ENCODE measurements at places on chromosomes 5 and 9.

DNA sequence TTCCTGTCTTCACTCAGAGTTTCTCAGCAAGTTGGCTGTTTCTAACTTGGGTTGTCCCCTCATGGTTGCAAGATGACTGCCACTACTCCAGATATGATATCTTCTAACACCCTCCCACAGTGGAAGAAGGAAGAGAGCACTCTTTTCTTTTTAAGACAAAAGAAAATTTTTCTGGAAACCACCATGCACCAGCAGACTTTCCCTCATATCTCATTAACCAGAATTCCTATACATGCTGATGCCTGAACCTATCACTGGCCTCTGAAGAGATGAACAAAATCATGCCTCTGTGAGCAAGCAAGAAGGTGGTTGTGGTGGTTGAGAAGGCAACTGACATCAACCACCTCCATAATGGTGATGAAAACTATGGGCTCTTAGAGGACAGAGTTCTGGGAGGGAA, 56.8 kb downstream of the FEM1C start:
- DNase-seq, result no peak

DNA sequence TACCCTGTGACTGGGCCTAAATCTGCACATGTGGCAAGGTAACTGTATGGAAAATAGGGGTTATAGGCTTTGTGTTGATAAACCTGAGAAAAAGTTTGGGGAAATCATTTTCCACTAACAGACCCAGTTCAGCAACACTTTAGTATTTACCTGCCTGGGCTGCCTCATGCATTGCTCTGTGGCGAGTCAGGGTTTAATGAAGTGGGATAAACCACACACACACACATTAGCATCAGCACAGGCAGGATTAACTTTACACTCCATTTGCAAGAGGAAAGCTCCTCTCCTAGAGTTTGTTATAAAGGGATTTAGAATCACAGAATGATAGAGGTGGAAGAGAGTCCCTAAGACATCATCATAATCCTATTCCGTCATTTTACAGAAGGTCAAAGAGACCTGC, 20.0 kb upstream of the ZCCHC7 start:
- DNase-seq, result no peak

- DNase-seq, result no peak
These were observed 58.0 kb upstream of the PDE8B start for GRCh38 chr5:77152441-77152840.

DNA sequence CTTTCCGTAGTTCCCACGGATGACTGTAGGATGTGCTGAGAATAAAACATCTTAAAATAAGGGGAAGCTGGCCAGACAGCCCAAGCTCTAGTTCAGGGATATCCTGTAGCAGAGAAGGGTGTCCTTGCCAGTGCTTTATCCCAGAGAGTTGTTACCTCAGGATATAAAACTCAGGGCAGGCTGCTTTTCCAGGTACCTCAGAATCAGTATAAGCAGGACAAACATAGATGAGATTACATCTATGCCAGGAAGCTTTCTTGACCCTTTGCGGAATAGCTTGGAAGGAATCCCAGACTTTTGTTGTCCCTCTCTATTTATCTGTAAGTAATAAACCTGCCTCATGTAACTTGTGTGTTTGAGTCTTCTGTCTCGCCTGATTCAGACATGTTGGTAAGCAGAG, 565.7 kb downstream of the PRDM9 start:
- no peak for DNase-seq

- DNase-seq, result no peak
These were observed at the start of gene ENTREP1 for GRCh38 chr9:69324549-69325401. Gene ENTREP1, plus strand, starts transcription at chr9:69325215. Its CDS starts 95 bp downstream, at chr9:69325310.

- no peak for DNase-seq
These were observed 83.9 kb downstream of the SPOCK1 start for GRCh38 chr5:137415231-137415681.

DNA sequence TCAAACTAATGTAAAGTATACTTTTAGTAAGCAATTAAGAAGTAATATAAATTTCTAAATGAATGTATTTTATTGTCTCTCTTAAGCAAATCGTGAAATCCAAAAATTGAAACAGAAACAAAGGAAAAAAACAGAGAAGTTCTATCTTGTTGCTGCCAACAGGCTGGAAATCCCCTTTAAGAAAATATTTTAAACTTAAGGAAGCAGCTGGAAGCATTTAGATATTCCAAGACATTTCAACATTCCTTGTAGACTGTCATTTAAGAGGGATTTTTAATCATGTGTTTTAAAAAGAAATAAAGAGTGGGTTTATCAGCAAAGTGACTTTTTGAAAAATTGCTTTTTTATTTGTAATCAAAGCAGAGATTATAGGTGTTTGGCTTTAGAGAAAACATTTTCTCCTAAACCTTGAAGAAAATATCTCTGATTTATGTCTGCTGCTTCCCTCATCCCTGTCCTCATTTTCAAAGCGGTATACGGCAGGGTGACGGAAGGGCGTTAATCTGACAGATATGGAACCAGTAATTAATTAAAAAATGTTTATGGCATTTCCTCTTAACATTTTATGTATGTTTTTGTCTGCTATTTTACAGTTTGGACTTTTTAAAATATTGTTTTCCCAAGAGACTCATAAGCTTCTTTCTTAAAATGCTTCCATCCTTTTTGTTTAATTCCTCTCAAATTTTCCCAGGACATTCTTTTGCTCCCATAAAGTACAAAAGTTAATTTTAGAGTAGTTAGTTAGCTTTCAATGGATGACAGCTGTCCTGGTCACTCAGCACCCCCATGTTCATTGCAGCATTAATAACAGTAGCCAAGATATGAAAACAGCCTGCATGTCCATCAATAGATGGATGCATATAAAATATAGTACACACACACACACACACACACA, 245.6 kb downstream of the LURAP1L start:
- no peak for DNase-seq

DNA sequence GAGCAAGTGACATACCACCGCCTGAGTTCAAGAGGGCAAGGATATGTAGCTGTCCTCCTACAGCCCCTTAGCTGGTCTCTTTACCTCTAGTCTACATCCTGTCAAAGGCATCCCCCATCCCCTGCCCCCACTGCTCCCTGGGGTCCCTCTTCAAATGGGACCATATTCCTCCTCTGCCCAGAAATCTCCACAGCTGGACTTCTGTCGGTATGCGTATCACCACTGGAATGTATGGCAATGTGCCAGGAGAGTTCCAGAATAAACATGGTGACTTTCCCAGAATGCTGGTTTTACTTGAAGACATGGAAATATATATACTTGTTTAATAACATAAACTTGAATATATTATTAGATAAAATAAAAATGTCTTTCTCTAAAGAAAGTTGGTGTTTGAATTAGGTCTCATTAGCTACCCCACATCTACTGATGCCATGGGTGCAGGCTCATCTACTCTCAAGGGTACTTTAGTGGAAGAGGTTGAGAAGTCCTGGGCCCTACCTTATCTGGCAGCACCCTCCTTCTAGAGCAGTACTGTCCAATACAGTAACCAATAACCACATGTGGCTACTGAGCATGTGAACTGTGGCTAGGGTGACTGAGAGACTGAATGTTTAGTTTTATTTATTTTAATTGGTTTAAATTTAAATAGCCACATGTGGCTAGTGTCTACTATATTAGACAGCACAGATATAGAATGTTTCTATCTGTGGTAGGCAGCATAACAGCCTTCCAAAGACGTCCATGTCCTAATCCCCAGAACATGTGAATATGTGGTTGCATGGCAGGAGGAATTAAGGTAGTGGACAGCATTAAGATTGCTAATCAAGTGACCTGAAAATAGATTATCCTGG, 181.7 kb upstream of the SLC30A5 start:
- no peak for DNase-seq

DNA sequence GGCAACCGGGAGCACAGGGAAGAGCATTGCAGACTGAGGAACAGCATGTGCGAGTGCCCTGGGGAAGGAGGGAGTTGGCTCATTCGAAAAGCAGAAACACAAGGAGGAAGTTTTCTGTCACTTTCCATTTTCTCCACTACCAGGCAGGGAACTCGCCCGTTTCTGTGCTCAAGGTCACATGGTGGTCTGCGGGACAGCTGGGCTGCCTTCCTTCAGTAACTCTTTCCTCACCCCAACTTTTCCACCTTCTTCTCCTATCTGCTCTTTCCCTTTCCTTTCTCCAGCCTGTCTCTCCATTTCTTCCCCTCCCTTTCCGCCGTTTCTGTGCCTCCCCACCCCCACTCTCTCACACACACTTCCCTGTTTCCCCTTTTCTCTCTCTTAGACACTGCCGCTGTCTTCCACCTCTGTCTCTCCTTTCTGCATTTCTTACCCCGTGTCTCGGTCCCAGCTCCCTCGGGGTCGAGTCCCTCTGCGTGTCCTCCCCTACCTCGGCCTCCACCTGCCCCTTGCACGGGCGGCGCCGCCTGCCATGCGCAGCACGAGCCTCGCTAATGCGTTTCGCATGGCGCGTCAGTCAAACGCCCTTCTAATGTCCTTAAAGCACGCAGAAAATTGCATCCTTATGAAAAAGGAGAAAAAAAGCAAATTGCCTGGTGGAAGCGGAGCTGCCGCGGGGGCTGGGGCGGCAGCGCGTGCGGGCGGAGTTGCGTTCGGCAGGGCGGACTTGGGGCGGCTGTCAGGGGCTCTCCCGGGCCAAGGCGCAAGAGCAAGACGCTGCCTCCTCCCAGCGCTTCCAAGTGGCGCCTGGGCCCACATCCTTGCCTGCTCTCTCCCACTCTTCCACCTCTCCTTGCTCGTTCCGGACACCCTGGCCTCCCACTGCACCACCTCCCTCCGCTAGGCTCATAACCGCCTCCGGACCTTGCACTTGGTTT, 9.5 kb downstream of the BARX1 start:
- no peak for DNase-seq

GRCh38 chr9:4706971-4707622, 27.7 kb downstream of the CDC37L1 start:
- DNase-seq, result no peak

DNA sequence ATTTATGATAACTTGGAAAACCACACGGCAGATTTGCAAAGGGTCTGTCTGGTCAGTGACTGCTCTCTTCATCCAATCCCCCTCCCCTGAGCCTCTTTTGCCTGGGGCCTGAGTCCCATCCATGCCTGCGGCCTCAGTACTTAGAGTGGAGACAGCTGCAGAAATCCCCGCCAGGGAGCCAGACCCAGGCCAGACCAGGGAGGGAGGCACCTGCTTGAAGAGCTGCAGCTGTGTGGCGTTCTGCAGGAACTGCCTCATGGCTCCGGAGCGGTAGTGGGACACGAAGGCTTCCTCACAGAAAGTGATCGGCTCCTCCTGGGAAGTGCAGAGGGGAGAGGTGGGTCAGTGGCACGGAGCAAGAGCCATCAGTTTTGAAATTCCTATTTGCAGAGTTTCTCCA, 101.6 kb downstream of the CRB2 start:
- no peak for DNase-seq

- DNase-seq, result no peak
These were observed 242.4 kb downstream of the MED10 start for GRCh38 chr5:6135977-6136376.

- no peak for DNase-seq
These were observed 42.4 kb downstream of the ALDH7A1 start for GRCh38 chr5:126552614-126553013.

DNA sequence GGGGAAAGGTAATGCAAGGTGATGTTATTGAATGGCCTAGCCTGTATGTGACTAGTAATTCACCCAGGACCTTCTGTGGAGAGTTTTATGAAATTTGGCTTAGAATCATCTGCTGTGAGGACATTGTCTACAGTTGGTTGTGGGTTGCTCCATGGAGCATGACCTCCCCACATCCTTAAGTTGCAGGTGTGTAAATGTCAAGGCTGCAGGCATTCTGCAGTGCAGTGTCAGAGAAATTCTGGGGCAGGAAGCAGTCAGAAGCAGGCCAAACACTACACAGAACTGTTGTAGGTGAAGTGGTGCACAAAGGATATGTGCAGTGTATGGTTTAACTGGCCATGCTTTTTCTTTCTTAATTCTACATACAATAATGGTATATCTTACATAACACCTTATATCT, 588.3 kb downstream of the EBF1 start:
- no peak for DNase-seq

- DNase-seq, result no peak
These were observed 126.4 kb downstream of the SPOCK1 start for GRCh38 chr5:137372773-137373160.

DNA sequence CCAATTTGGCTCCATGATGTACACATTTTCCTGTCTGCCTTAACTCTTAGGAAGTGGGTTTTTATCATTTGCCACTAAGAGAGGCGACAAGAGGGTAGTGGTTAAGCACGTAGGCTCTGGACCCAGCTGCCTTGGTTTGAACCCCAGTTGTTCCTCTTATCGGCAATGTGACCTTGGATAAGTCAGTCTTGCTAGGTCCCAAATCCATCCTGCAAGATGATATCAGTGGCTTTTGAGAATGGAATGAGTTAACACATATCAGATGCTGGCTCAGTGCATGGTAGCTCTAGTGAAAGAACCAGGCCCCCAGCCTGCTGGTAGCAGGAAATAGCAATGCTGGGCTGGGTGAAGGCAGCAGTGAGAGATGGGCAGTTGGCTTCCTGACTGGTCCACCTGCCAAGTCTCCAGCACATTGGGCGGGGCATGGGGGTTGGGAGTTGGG, 72.5 kb downstream of the STK10 start:
- no peak for DNase-seq
